ENCODE measurements at places on chromosomes 4 and X.

GRCh38 chr4:159220353-159220752, 117.5 kb downstream of the RAPGEF2 start:
- no peak for DNase-seq

- no peak for DNase-seq
Measured at GRCh38 chr4:20444599-20445337, 193.1 kb downstream of the SLIT2 start.

DNA sequence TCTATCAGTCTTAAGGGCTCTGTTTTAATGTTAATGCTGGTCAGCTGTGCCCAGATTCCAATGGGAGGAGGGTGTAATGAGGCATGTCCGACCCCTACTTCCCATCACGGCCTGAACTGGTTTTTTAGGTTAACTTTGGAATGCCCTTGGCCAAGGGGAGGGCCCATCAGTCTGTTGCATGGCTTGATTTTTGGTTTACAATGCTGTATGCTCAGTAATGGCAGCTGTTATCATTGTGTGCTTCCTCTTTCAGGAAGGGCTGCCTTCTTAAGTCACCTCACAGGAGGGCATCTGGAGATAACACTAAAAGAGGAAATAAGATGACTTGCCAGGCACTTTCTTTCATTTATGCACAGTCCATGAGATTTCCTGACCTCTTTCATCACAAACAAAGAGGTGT, 36.3 kb downstream of the ATXN3L start:
- no peak for DNase-seq

GRCh38 chr4:19262467-19262866, 989.2 kb upstream of the SLIT2 start:
- no peak for DNase-seq

DNA sequence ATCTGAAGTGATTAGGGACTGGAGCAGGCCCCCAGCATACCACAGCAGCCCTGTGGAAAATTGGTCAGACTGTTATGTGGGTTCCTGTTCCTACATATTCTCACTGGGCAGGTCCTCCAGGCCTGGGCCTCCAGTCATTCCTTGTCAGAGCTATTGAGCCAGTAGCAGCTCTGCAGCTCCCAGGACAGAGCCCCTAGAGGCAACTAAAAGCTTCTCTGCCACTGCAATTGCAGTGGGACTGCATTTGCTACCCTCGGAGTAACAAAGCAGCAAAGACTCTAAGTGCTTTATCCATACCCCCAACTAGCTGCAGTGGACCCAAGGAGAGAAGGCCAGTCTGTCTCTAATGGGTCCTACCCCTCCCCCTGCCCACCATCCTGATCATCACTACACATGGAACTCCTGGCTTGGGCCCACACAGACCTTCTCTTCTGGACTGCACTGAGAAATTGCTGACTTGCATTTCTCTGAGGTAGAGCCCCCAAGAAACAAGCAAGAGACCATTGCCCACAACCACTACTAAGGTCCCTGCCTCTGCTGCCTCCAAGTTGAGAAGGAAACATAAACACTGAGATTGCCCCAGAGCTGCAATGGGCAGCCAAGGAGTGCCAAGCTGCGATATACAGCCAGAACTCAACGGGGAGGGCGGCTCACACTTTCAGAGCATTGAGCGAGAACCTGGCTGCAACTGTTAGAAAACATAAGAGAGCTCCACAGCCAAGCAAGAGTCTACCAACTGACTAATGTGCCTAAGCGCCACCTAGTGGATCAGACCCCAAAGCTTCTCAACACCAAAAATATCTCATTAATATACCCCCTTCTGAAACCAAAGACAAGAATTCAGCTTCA, 738.7 kb upstream of the NDST4 start:
- DNase-seq: peak; percentile 5

DNA sequence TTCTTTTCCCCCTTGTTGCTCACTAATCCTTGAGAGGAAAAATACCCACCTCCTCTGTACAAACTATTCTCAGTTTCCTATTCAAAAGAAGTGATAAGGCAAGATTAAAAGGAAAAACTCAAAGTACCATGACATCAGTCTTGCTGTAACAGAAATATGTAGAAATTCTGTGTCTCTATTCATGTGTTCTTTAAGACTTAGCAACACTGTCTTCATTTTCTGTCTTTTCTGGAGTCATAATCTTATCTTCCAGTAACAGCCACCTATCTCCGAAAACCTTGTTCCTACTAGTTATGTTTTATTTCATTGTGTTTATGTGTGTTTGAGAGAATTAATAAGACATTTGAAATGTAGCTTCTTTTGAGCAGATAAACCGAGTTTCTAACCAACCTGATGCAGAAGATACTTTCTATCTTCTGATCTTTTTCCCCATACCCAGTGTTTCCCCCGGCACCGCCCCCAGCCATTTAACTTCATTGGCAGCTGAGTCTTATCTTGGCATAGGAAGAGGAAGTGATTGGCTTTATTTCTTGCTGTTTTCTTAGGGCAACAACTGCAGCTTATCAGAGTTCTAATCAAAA, 8.0 kb downstream of the FAM241A start:
- no peak for DNase-seq

- DNase-seq: no peak
Measured at GRCh38 chr4:137774501-137774900, 242.2 kb upstream of the PCDH18 start.

DNA sequence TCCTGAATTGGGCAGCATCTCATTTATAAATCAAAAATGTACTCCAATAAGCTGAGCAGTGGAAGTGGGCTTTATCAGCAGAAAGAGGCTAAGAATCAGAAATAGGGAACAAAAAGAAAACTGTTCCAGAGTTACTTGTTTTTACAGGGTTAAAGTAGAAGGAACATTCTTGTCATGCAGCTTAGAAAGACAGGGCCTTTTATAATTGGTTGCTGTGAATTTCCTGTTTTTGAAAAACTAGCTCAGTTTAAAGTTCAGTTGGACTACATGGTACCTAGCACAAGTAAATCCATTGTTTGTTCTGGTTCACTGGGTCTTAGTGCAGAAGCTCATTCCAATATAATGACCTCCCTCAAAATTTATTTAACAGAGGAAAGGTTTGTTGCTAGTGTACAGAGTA, 200.8 kb downstream of the GRIA2 start:
- no peak for DNase-seq

DNA sequence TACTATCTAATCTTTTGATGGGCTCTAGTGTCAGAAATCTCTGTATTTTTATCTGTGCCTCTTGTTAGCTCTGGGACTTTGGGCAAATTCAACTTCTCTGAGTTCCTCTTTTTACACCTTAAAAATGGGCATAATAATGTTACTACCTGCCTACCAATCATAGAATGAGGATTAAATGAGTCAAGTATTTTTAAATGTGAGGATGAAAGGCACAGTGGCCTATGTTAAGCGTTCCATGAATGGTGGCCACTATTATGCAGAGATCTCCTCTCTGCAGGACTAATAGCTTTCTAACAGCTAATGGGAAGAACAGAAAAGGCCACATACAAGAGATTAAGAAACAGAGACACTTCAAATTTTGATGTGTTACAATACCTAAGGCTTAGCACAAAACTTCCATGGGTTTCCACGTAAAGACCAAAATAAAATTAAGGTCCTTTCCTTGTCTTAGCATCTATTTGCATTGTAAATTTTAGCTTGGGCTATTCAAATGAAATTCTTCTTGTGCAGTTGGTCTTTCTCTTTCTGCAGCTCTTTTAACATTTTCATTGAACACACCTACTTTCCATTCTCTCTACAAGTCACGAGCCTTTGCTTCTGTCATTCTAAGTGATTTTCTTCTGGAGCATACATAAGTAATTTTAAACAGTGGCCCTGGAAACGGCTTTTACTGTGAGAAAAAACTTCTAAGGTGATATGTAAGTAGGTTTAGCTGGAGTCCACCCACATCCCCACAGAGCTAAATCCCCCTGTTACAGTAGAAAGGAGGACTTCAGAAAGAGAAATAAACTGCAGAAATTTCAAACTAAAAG, 117.9 kb upstream of the MED14 start:
- DNase-seq: no peak

DNA sequence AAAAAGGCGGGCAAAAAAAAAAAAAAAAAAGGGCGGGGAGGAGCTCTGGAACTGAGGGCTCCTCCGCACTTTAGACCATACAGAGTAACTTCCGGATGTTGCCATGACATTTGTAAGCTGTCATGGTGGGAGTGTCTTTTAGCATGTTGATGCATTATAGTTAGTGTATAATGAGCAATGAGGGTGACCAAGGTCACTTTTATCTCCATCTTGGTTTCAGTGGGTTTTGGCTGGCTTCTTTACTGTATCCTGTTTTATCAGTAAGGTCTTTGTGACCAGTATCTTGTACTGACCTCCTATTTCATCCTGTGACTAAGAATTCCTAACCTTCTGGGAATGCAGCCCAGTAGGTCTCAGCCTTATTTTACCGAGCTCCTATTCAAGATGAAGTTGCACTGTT, 193.4 kb downstream of the UGT8 start:
- no peak for DNase-seq

GRCh38 chr4:35939751-35940150, 304.6 kb downstream of the ARAP2 start:
- DNase-seq: no peak

DNA sequence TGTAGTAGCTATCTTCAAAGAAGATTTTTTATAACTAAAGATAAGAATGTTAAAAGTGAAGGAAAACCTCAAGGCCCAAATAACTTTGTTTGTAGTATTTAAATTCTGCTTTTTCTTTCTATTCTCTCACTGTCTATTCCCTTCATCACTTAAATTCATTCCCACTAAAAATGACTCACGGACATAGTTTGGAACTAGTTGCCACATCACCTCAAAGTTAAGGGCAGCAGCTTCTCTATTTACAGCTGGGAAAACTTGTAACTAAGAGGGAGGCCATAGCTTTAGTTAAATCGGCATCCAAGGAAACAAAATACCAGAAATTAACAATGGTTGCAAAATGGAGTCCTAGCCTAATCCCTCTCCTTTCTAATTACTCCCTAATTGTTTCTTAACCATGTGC, 325.4 kb upstream of the MAGEB2 start:
- no peak for DNase-seq
